ENCODE measurements at places on chromosomes 12 and 14. TPM values are rescaled to one million over a fixed set of nuclear protein-coding genes. Genes with fewer than 3 reads are reported as not detected.

DNA sequence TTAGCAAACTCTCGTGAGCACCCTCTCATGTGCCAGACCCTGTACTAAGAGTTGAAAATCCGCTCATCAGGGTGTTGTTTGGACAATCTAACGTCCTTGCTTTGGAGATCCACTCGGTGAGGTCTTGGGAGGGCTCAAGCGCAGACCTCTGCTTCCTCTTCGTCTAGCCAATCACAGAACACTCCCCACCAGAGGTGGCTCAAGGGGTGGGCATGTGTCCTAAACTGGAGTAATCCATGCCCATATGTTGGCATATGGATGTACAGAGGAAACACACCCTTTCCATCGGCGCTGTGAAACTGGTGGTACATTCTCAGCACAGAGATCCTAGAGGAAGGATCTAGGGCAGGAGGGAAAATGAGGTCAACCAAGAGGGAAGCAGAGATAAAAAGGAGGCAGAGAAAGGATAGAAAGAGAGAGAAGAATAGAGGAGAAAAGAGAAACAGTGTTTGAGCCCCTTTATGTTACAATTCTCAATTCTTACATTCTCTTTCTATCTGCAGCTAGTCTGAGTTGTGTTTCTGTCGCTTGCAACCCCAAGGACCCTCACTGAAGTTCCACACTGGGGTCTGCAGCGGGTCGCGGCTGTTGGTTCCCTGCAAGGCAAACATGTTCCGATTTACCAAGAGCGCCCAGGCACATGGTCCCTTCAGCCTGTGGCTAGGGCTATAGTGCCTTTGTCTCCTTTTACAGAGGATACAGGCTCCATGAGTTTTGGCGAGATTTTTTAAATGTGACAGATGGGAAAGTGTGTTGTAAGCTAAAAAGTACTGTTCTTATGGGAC, 40.5 kb downstream of the DLK1 start:
- H3K27ac ChIP-seq, result no peak overlapping the region
- no peak overlapping the region for H3K4me3 ChIP-seq
- no peaks in the 10 kb centered on the region for H3K36me3 ChIP-seq
- DNase-seq, result no peak
- H3K27me3 ChIP-seq, result no peaks in the 10 kb centered on the region

Gene PAPLN
- total RNA-seq, result 0.93 TPM

Gene TRPV4
- 0.32 TPM for total RNA-seq

Gene FOXG1
- total RNA-seq, result not detected

Gene GALNT6
- total RNA-seq, result 3.6 TPM

Gene LRCOL1
- total RNA-seq, result not detected

Gene CARMIL3
- total RNA-seq, result 0.12 TPM

Gene SLC4A8
- total RNA-seq, result 0.40 TPM

Gene ANKS1B
- total RNA-seq, result 2.4 TPM

GRCh38 chr14:43983721-43984120, 523.4 kb downstream of the FSCB start:
- no peak overlapping the region for H3K27ac ChIP-seq
- H3K36me3 ChIP-seq, result no peaks in the 10 kb centered on the region
- no peaks in the 10 kb centered on the region for H3K27me3 ChIP-seq
- no peak overlapping the region for H3K4me3 ChIP-seq
- no peak for DNase-seq
- H3K4me1 ChIP-seq, result no peaks in the 10 kb centered on the region

Gene ESPL1
- total RNA-seq, result 0.43 TPM
